ENCODE measurements at places on chromosomes 16 and 17. TPM values are rescaled to one million over a fixed set of nuclear protein-coding genes. Genes with fewer than 3 reads are reported as not detected.

KRT39 gene
- total RNA-seq, result not detected

C16orf89 gene
- total RNA-seq, result not detected

CDH13 gene
- 30.7 TPM for total RNA-seq

SDF2 gene
- total RNA-seq, result 71.0 TPM

MLLT6 gene
- 96.1 TPM for total RNA-seq

ZNF174 gene
- 14.1 TPM for total RNA-seq

KRT20 gene
- not detected for total RNA-seq

PERCC1 gene
- not detected for total RNA-seq

- DNase-seq, result no peak
- H3K36me3 ChIP-seq, result no peaks in the 10 kb centered on the region
- H3K27ac ChIP-seq, result no peak overlapping the region
- peak overlapping the region; percentile 42 for H3K4me3 ChIP-seq
Observed at GRCh38 chr17:77887464-77888241, 70.8 kb upstream of the TNRC6C start.

- H3K4me3 ChIP-seq, result no peak overlapping the region
- peak overlapping the region; percentile 48 for H3K27ac ChIP-seq
Observed at GRCh38 chr17:76419576-76420260, 33.2 kb downstream of the UBE2O start.

GRCh38 chr17:48746916-48747444 is 18.4 kb upstream of the HOXB13 start:
- H3K4me3 ChIP-seq, result no peak overlapping the region
- no peak overlapping the region for H3K27ac ChIP-seq
- peaks cover 94% of the 10 kb centered on the region for H3K27me3 ChIP-seq
- no peaks in the 10 kb centered on the region for H3K36me3 ChIP-seq
- no peaks in the 10 kb centered on the region for H3K4me1 ChIP-seq

DNA sequence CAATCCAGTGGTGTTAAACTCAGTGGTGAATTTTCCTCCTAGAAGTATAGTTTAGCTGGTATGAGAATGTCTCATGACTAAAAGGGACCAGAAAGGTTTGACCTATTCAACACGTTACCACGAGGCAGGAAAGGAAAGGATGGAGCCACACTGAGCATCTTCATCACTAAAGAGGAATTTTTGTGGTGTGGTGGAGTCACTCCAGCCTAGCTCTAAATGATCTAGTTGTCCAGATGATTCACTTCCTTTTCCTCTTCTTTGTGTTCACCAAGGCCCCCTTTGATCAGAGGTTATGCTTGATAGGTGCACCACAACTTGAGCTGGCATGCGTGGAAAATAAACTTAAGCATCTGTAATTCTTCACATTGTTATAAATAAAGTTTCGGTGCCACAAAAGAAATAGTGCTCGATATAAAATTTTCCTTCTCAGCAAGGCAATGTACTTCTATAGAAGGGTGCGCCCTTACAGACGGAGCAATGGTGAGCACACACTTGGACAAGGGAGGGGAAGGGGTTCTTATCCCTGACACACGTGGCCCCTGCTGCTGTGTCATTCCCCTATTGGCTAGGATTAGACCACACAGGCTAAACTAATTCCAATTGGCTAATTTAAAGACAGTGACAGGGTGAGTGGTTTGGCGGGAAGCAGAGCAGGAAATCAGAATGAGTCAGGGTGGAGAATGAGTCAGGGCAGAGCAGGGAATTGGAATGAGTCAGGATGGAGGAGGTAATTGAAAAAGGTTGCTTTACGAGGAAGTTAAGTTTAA is 254.6 kb downstream of the HS3ST3A1 start:
- peaks cover 21% of the 10 kb centered on the region for H3K4me1 ChIP-seq
- DNase-seq, result no peak

GRCh38 chr16:79726902-79727301 is 126.4 kb upstream of the MAF start:
- DNase-seq, result no peak
- peaks cover 8% of the 10 kb centered on the region for H3K4me1 ChIP-seq
- H3K27ac ChIP-seq, result no peak overlapping the region
- no peaks in the 10 kb centered on the region for H3K36me3 ChIP-seq
- H3K4me3 ChIP-seq, result no peak overlapping the region

- H3K27me3 ChIP-seq, result peaks cover 13% of the 10 kb centered on the region
- no peaks in the 10 kb centered on the region for H3K4me1 ChIP-seq
- no peak for DNase-seq
- no peak overlapping the region for H3K27ac ChIP-seq
- H3K36me3 ChIP-seq, result no peaks in the 10 kb centered on the region
Observed at GRCh38 chr17:4440021-4440420, 6.3 kb downstream of the SPNS3 start.

DNA sequence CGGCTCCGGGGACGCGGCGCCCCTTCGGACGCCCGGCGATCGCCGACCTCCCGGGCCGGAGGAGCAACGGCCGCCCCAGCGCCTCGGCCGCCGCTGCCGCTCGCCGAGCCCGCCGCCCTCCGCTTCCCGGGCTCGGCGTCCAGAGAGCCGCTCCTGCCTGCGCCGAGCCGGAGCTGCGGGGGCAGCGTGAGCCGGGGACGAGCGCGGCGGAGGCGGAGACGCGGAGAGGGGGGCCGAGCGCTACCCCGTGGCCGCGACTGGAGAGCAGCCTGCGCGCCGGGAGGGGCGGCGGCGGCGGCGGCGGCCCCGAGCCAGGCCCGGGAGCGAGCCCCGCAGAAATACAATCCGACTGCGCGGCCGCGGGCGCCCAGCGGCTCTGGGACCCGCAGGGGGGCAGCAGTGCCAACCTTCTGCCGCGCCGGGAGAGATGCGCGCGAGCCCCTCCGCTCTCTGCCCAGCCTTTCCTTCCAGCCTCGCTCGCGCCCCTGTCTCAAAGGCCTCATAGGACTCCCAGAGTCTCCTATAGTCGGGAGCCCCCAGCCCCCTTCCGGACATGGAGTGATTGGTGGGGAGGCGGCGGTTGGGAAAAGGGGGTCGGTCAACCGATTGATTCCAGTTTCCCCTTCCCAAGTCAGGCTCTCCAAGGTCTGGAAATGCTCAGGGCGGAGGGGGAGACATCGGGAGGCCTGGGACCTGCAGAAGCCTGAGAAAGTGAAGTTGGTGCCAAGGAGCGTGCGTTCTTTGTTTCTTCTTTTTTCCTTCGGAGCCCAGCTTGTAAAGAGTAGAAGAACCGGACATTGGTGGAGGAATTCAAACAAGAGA is 1.0 kb upstream of the SDK2 start:
- peak overlapping the region; percentile 51 for H3K4me3 ChIP-seq
- H3K4me1 ChIP-seq, result peaks cover 33% of the 10 kb centered on the region
- H3K27me3 ChIP-seq, result peaks cover 39% of the 10 kb centered on the region
- no peaks in the 10 kb centered on the region for H3K36me3 ChIP-seq
- H3K27ac ChIP-seq, result no peak overlapping the region

DNA sequence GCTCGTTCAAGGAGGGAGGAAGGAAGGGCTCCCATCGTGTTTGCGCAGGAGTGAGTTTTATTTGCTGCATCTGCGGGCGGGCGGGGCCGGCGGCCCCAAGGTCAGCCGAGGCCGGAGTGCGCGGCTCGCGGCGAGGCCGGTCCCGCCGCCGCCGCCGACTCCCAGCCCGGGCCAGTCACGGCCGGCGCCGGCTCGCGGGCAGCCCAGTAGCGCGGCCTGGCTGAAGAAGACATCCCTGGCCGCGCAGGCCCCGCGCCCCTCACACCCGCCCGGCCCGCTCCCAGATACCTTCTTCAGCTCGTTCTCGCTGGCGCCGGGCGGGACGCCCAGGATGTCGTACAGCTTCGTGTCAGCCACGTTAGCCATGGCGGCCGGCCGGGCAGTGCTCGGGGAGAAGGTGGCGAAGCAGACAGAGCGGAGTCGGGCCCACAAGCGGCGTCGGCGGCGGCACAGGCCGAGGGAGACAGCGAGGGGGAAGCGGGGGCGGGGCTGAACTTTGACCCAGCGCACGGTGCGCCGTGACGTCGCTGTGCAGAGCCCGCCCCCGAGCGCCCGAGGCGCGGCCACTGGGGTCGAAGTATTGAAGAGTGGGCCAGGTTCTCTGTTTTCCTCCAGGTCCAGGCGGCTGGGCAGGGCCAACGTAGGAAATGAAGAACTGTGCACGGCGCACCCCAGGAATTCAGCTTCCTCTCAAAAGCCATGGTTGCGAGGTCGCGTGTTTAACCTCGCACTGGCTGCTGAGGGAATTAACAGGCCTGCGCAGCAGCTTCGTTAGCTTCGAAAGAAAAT is at the start of gene DNAJA2:
Gene DNAJA2, minus strand, starts transcription at position 468 of the 789 bp plus-strand sequence. Its CDS starts 102 bp downstream, at position 366.
- H3K4me3 ChIP-seq, result peak within 1 kb of the TSS; percentile 91
- H3K27ac ChIP-seq, result peak within 1 kb of the TSS; percentile 97
- peaks cover 19% of the 10 kb centered on the region for H3K36me3 ChIP-seq
- no peaks in the 10 kb centered on the region for H3K27me3 ChIP-seq

GRCh38 chr17:491086-492021 is 138.7 kb upstream of the RPH3AL start:
- DNase-seq, result peak; percentile 92
- H3K27ac ChIP-seq, result no peak overlapping the region
- peaks cover 9% of the 10 kb centered on the region for H3K4me1 ChIP-seq
- H3K36me3 ChIP-seq, result no peaks in the 10 kb centered on the region
- H3K27me3 ChIP-seq, result no peaks in the 10 kb centered on the region

- DNase-seq, result peak; percentile 87
- H3K27ac ChIP-seq, result peak overlapping the region; percentile 81
- no peaks in the 10 kb centered on the region for H3K27me3 ChIP-seq
Observed at GRCh38 chr16:68707340-68708152, 29.5 kb upstream of the CDH1 start.

DNA sequence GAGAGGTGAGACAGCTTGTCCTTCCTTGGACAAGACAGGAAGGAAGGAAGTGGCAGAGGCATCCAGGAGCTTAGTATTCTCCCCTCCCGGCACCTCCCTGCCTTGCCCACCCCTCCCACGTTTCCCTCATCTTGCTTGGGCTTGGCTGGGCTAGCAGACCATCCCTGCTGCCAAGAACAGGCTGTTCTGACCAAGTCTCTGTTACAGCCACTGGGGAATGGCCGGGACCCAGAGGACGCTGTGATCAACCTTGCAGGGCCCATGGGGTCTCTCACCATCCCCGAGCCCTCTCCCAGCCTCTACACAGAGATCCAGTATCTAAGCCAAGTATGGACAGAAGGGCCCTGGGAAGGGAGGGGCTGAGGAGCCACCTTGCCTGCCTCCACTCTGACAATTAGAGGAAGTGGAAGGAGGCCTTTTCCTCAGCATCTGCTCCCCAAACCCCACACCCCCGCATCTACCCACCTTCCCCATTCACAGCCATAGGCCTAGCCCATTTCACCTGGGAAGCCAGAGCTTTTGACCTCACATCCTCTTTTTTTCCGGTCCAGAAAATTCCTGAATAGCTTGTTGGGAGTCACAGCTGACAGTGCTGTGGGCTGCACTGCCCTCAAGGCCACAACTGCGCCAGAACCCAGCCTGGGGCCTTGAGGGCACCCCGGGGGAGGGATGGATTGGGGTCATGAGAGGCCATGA is 14.1 kb downstream of the CD300LG start:
- DNase-seq, result no peak
- no peaks in the 10 kb centered on the region for H3K4me1 ChIP-seq
- peaks cover 38% of the 10 kb centered on the region for H3K27me3 ChIP-seq
- no peak overlapping the region for H3K27ac ChIP-seq
- H3K36me3 ChIP-seq, result no peaks in the 10 kb centered on the region
- no peak overlapping the region for H3K4me3 ChIP-seq

GRCh38 chr16:3444032-3444388 is 530 bp downstream of the NAA60 start:
- H3K27ac ChIP-seq, result peak overlapping the region; percentile 93
- peaks cover 15% of the 10 kb centered on the region for H3K36me3 ChIP-seq
- H3K4me3 ChIP-seq, result peak overlapping the region; percentile 96
- DNase-seq, result no peak
- peaks cover 5% of the 10 kb centered on the region for H3K4me1 ChIP-seq
- H3K27me3 ChIP-seq, result peaks cover 3% of the 10 kb centered on the region

- H3K27ac ChIP-seq, result peak overlapping the region; percentile 58
- DNase-seq, result no peak
- H3K36me3 ChIP-seq, result no peaks in the 10 kb centered on the region
- peaks cover 18% of the 10 kb centered on the region for H3K4me1 ChIP-seq
- H3K4me3 ChIP-seq, result no peak overlapping the region
Observed at GRCh38 chr16:12753203-12754023, 50.3 kb downstream of the CPPED1 start.

DNA sequence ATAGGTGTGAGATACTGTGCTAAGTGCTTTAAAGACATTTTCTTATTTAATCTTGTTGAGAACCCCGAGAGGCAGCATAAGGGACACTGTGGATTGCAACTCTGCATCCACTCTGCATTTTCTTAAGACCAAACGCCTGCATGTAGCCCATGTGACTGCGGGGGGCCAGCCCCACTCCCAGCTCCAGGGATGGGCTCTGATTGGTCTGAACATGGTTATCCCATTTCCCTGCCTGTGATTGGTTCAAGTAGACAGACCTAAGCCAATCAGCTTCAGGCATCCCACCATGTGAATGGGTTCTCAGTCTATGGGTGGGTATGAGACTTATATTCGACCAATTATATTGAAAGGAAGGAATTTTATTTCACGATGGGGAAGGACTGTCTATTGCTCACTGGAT is 33.2 kb upstream of the USP7 start:
- no peaks in the 10 kb centered on the region for H3K27me3 ChIP-seq
- no peaks in the 10 kb centered on the region for H3K36me3 ChIP-seq
- no peak for DNase-seq
- H3K4me3 ChIP-seq, result no peak overlapping the region
- no peak overlapping the region for H3K27ac ChIP-seq
- no peaks in the 10 kb centered on the region for H3K4me1 ChIP-seq

DNA sequence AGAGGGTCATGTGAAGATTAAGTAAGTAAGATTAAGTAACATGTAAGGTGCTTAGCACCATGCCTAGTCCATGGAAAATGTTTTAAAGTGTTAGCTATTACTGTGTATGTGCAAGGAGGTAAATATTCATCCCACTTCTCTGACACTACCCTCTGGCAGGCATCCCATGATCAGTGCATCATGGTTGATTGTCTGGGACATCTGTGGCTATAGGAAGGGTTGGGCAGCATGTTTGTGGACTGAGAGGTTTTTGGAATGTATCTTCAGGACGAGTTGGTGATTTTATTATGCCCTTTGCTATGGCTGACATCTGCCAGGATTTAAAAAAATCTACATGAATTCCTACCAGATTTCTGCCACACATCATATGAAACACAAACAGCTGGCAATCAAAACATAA is 6.5 kb upstream of the TAOK1 start:
- DNase-seq, result no peak
- H3K4me1 ChIP-seq, result peaks cover 2% of the 10 kb centered on the region
- no peaks in the 10 kb centered on the region for H3K27me3 ChIP-seq

DNA sequence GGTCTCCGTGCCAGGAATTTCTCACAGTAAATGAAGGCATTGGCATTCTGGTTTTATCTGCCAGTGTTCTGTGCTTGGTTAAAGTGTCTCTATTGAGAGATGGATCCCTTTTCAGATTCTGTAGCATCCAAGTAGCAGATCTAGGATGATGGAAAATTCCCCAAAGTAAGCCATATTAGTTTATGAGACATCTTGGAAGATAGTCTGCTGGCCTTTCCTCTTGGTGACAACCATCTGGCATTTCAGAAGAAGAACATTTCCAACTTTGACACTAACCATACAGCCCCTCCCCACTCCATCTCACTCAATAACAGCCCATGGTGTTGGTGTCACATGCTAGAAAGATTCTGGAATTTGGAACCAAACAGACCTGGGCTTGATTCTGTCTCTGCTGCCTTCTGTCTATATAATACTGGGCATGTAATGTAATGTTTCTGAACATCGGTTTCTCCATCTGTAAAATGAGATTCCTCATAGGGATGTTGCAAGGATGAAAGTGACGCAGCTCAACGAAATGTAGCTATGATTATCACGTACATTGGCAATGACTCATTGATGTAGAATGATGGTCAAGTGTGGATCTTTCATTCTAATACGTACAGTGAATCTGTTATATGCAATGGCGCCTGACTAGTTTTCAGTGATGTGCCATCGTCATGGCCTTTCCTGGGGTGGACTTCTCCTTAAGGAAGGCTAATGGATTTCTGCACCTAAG is 32.6 kb upstream of the PIRT start:
- no peaks in the 10 kb centered on the region for H3K27me3 ChIP-seq
- no peak overlapping the region for H3K27ac ChIP-seq
- H3K4me1 ChIP-seq, result no peaks in the 10 kb centered on the region
- H3K36me3 ChIP-seq, result no peaks in the 10 kb centered on the region

Measured in osteocyte (in vitro differentiated cells).